ENCODE measurements at places on chromosomes 16 and 17. TPM values are rescaled to one million over a fixed set of nuclear protein-coding genes. Genes with fewer than 3 reads are reported as not detected.

- no peak for DNase-seq
Measured at GRCh38 chr16:1137604-1138003, 15.3 kb upstream of the CACNA1H start.

CCL8 gene
- not detected for total RNA-seq

PRKCB gene
- total RNA-seq: 49.3 TPM

GRCh38 chr17:61783556-61784304, 79.6 kb downstream of the BRIP1 start:
- DNase-seq: no peak

DNA sequence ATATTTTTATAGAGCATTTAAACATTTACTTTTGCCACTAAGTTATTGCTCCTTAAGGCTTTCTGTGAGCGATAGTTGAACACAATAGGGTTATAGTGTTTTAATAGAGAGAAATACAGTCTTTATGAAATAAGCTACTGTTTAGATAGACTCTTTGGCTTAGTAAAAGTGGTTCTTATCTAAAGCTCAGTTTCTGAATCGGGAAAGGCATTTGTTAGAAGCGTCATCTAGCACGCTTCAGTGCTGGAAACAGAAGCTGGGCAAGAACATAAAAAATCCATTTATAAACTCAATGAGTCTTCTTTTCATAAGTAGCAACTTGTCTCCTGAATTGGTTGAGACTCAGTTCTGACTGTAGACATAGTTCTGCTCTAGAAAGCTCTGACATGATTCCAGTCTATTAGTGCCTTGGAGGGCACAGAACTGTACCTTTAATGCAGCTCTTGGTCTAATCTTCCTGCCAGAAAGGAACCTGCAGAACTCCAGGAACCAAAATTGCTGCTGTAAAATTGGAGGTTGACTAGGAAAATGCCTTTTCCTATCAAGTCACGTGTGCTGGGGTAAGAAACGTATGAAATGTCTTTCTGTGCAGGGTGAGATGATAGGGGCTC, 55.4 kb upstream of the DNAJA2 start:
- no peak for DNase-seq

TP53TG3F gene
- total RNA-seq: not detected

TERB1 gene
- total RNA-seq: 0.41 TPM

SDR42E1 gene
- total RNA-seq: 0.41 TPM

GRCh38 chr16:71296584-71297340, 7.6 kb upstream of the CMTR2 start:
- DNase-seq: no peak

- DNase-seq: no peak
Measured at GRCh38 chr16:5905935-5906334, 808.3 kb upstream of the EEF2KMT start.

- no peak for DNase-seq
Measured at GRCh38 chr17:72419866-72420774, 299.3 kb downstream of the SOX9 start.

C16orf96 gene
- total RNA-seq: 0.41 TPM

GRCh38 chr16:2687531-2688308, 5.4 kb downstream of the KCTD5 start:
- peak; percentile 5 for DNase-seq

GRCh38 chr16:83744441-83744981, 63.3 kb upstream of the HSBP1 start:
- peak; percentile 22 for DNase-seq

DNA sequence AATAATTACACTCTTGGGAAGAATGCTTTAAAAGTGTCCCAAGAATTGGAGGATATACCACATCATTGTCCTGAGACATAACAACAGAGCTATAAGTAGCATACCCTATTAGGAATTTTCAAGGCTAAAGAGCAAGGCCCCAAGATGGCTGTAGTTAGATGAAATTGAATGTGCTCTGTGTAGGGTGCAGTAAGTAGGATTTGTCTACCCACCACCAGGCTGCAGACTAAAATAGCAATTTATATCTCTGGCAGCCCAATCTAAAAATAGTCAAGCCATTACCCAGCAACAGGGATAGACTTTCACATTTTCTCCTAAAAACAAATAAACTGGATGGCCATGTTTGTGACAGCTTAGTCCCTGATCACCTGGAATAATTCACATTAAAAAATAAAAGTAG, 5.6 kb downstream of the MMD start:
- no peak for DNase-seq

GRCh38 chr17:79091226-79091670, 16.6 kb downstream of the ENGASE start:
- DNase-seq: no peak

- no peak for DNase-seq
Measured at GRCh38 chr16:4646773-4647643, 22.4 kb downstream of the MGRN1 start.

All from frontal cortex (tissue), 4 donors.